ENCODE measurements at places on chromosomes 2 and 18.

- no peak for DNase-seq
These were observed 91.7 kb downstream of the EML6 start for GRCh38 chr2:54815148-54815539.

DNA sequence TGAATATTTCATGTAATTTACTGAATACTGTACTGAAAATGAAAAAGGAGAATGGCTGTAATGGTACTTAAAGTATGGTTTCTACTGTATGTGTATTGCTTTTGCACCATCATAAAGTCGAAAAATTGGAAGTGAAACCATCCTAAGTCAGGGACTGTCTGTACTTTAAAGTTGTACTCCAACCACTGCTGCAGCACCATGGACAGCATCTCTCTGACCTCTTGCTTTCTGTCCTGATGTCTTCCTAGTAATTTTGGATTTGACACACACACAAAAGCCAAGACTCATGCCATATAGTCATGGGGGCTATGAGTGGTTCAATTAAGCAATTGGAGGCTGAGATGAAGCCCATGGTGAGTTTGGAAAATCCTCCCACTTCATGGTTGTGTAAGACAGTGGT is 256.3 kb upstream of the PKDCC start:
- DNase-seq, result no peak

DNA sequence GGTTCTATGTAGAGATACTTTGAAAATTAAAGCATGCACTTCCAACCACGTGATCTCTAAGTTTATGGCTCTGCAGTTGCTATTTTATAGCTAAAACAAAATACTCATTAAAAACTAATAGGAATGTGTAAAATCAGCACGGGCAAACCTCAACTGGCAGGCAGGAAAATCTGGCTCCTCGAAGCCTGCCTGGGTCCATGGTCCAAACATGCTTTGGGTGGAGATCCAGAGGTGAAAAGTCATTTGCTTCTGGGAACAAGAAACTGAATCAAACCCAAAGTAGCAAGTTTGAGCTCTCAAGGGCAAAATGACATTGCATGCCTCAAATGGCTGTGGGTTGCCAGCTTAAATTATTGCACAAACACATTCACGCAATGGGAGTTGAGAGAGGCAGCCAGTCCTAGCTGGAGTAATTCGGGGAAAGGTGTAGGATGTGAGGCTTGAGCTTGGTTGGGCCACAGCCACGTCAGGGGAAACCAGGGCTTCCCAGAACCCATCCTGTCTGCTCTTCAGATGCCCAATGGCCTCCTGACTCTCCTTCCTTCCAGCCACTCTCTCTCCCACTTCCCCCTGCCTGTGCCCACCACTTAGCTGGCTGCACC is 75.2 kb upstream of the LCLAT1 start:
- DNase-seq, result no peak

GRCh38 chr18:22169889-22170420 is 566 bp downstream of the GATA6 start:
- no peak for DNase-seq

- DNase-seq, result no peak
These were observed 893.9 kb downstream of the SUCLG1 start for GRCh38 chr2:83565181-83565580.

- no peak for DNase-seq
These were observed 179.0 kb downstream of the TRABD2A start for GRCh38 chr2:84701880-84702279.
